ENCODE measurements at places on chromosomes 1 and 21. TPM values are rescaled to one million over a fixed set of nuclear protein-coding genes. Genes with fewer than 3 reads are reported as not detected.

- peak; percentile 85 for DNase-seq
- peaks cover 23% of the 10 kb centered on the region for H3K27me3 ChIP-seq
- peaks cover 70% of the 10 kb centered on the region for H3K4me1 ChIP-seq
- peaks cover 4% of the 10 kb centered on the region for H3K36me3 ChIP-seq
Observed at GRCh38 chr1:182616130-182617013, 12.2 kb upstream of the RGS16 start.

DNA sequence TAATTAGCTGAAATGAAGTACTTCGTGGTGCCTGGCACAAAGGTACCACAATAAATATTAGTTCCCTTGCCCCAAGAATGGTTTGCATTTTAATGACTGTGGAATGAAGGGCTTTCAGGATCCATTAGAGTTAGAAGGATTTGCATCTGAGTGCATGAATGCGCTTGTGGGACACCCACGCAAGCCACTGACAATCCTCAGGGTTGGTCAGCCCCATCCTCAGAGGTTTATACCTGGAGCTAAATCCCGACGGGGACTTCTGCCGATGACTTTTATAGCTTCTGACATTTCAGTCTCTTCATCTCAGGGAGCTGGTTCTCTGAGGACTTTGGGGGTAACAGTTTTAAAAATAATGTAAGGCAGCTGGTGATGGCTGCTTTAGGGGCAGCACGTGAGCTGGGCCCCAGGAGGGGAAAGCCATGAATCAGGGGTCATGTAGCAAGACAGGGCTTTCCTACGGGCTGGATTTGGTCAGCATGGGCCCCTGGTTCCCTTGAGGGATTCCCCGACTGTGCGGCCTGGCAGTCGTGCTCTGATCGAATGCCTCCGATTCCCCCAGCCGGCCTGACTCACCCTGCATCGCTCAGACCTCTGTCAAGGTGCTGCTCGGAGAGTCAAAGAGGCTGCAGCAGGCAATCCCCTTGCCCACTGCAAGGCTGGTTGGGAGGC lies 20.8 kb upstream of the IL10 start:
- no peak overlapping the region for H3K4me3 ChIP-seq
- peaks cover 70% of the 10 kb centered on the region for H3K4me1 ChIP-seq
- H3K36me3 ChIP-seq = peaks cover 3% of the 10 kb centered on the region
- DNase-seq = no peak
- H3K27ac ChIP-seq = no peak overlapping the region

DNA sequence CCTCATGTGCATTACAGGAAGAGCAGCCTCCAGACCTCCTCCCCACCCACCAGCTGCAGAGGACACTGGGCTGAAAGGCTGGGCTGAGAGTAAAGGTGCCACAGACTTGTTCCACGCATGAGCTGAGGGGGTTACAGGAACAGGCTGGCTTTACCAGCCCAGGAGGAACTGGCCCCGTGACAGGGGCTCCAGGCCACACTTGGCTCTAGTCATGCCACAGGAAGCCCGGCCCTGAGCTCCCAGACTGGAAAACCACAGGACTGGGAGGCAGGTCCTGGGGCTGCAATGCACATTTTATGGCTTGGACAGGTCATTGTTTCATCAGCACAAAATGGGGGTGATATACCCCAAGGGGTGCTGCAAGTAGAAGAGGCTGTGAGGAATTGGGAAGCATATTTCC lies 35.6 kb downstream of the GPA33 start:
- H3K27ac ChIP-seq = no peak overlapping the region
- H3K36me3 ChIP-seq = no peaks in the 10 kb centered on the region
- peaks cover 6% of the 10 kb centered on the region for H3K4me1 ChIP-seq
- H3K27me3 ChIP-seq = peaks cover 2% of the 10 kb centered on the region
- no peak for DNase-seq

- H3K4me1 ChIP-seq = no peaks in the 10 kb centered on the region
- H3K27ac ChIP-seq = no peak overlapping the region
- H3K4me3 ChIP-seq = no peak overlapping the region
- DNase-seq = no peak
- peaks cover 3% of the 10 kb centered on the region for H3K27me3 ChIP-seq
Observed at GRCh38 chr1:55468142-55468795, 253.1 kb upstream of the USP24 start.

The FCAMR gene
- not detected for total RNA-seq

The GPR52 gene
- total RNA-seq = 1.6 TPM

The HRNR gene
- not detected for total RNA-seq

DNA sequence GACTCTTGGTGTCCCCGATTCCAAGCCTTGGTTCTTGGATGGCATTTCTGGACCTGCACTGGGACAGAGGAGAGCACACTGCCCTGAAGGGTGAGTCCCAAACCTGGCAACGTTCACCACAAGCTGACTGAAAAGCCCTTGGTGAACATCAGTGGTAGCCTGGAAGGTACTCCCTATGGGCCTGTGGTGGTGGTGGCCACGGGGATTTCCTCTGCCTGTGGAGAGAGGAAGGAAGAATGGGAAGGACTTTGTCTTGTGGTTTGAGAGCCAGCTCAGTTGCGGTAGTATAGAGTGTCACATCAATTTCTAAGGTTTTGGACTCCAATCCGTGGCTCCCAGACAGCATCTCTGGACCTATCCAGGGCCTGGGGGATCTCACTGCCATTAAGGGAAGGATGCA lies 50.7 kb downstream of the DNAH14 start:
- peaks cover 3% of the 10 kb centered on the region for H3K4me1 ChIP-seq
- DNase-seq = no peak
- H3K4me3 ChIP-seq = no peak overlapping the region
- no peaks in the 10 kb centered on the region for H3K27me3 ChIP-seq

The AMY2B gene
- 3.2 TPM for total RNA-seq

Data from activated T-helper 2 cell treated with anti-CD3 and anti-CD28 coated beads, Interferon-gamma antibody, Interleukin-2, Interleukin-4, amounts not matched to agents 10 μg/mL and 5 μg/mL and 100 μg/mL, durations not matched to agents 14 hours and 24 hours and 36 hours (primary cell).